ENCODE measurements at places on chromosomes 3 and 15.
A peak's percentile ranks its signal among the peaks of the same experiment; 100 is the strongest.

DNA sequence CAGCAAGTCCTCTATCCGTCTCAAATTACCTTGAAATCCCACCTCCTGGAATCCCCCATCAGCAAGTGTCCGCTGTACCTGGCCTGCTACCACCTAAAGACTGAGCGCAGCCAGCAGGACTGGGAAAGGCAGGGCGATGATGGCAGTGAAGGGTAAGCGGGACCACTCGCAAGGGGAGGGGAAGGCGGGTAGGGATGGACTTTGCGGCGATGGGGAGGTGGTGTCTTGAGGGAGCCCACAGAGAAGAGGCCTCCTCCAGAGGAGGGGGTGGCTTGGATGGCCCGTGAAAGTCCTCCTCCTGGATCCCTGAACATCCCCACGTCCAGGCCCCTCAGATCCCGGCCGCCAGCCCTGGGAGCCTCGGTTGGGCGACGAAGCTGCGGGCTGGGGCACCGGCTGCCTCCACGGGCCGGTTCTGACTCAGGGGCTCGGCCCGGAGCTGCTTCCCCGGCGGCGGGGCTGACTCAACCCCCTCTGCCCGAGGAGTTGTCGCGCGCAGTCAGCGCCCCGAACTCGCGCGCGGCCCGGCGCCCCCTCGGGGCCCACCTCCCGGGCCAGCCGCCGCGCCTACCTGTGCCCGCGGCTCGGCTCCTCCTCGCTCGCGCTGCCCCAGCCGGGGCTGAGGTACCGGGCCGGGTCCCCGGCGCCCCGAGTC lies 512 bp downstream of the LARP6 start:
- peak; percentile 41 for DNase-seq

DNA sequence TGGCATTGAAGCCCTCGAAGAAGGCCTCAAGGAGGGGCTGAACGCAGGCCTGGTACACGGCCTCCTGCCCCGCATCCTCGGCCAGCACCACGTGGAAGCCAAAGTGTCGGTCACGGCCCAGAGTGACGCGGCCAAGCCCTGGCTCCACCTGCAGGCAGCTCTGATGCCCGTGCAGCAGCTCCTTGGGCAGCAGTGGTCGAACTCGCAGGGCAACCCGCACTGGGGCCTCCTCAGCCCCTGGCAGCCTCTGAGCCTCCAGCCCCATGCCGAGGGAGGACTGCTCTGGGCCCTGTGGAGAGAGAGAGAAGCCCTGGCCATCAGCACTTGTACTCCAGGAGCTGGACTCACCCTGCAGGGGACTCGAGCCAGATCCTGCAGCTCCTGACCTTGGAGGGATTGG lies 2.6 kb downstream of the KIF7 start:
- DNase-seq = no peak

GRCh38 chr3:114758831-114759699 lies 388.0 kb downstream of the ZBTB20 start:
- DNase-seq = no peak

DNA sequence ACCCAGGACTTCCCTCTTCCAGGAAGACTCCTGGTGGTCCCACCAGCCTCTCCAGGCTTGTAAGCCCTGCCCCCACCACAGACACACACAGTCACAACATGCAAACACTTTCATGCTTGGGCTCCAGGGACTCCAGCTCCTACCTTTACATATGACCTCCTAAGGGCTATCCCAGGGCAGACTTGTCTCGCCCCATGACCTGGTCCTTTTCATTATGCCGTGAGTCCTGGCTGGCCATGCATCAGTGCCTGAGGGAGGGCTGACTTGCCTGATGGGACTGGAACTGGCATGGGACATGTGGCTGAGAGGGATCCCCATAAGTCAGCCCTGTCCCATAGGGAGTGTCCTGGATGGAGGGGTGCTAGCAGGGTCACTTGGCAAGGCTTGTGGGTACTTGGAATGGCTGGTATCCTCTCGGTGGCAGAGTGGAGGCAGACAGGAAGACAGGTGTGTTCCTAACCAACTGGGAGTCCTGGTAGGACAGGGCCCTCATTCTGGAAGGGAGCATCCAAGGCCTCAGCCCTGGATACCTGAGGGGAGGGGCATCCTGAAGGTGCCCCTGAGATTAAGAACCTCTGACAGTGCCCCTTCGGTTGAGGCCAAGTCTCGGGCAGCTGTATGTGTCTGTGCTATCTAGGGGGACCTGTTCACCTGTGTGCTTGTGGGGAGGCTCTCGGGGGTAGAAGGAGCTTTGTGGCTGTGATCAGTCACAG lies 540 bp upstream of the HHATL start:
- no peak for DNase-seq

DNA sequence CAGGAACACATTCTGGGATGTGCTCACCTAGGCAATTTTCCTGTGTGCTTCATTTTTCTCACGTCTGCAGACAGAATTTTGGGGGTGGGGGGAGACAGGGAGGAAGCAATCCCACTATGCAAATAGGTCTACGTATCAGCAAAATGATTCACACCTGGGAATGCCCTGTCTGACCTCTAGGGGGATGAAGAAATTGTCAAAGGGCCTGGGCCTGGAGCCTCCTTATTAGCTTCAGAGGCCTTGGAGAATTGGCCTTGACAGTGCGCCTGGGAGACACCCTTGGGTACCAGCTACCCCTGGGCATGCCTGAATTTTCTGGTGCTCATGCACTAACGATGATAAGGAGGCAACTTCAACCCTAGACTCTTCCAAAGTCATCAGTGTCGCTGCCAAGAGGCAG lies 207.5 kb downstream of the CADPS start:
- DNase-seq = peak; percentile 52

- DNase-seq = peak; percentile 48
Measured at GRCh38 chr15:73751511-73751898, 1.6 kb downstream of the INSYN1 start.

GRCh38 chr3:198079771-198080520 lies 119.9 kb downstream of the LMLN start:
- DNase-seq = peak; percentile 17

GRCh38 chr3:24048843-24049242 lies 103.8 kb downstream of the NR1D2 start:
- no peak for DNase-seq

- DNase-seq = no peak
Measured at GRCh38 chr3:155637567-155637966, 107.3 kb downstream of the PLCH1 start.

DNA sequence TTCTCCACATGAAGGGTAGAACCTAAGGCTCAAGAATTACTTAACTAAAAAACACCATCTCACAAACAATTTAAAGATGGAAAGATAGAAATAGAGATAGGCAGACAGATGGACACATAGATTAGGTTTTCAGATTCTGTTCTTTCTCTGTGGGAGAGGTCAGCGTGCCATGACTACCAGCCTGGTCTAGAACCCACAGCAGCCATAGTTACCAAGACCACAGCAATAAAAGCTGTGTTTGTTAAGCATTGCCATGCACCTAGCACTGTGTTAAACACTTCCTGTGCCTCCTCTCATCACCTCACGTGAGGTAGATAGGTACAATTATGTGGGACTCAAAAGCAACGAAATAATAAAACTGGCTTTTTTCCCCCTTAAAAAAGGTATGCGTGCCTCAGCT lies 83.1 kb upstream of the TSEN2 start:
- no peak for DNase-seq

DNA sequence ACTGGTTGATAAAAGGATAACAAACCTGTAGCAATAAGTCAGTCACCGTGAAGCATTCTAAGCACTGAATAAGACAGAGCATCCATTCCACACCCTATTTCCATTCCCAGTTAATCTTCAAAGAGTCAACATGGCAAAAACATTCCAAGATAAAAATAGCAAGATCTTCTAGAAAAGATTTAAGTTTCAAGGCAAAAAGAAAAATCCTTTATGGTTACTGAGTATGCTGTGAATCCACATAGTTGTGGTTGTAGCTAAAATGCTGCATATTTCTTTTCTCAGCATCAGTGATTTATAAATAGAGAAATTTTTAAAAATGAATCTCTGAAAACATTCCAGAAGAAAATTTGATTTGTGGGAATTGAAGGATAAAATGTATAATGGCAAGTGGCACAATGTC lies 21.1 kb downstream of the GAP43 start:
- DNase-seq = no peak

GRCh38 chr3:97278506-97278905 lies 464.1 kb downstream of the EPHA6 start:
- DNase-seq = no peak

DNA sequence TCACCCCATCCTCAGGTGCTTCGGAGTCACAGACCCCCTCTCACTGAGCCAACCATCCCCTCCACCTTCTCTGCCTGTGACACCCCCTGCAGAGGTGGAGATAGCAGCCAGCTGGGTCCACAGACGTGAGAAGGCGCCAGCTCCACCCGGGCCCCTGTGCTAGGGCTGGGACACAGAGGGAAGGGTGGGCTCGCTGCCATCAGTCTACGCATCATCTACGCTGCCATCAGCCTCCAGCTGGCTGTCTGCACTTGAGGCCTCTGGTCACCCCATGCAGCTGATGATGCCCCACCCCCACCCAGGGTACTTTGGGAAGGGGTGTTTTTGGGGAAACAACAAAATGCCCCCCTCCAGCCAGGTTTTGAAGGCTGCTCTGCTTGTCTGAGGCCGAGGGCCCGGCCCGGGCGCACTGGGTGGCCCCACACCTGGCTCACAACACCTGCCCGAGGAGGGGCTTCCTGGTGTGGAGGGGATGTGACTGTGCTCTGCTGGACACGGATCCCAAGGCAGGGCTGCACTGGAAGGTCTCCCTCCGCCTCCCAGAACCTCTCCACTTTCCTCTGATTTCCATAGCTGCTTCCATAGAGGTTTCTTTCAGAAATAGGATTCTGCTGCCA lies 163.4 kb upstream of the IQSEC1 start:
- DNase-seq = no peak

- DNase-seq = peak; percentile 37
Measured at GRCh38 chr15:42140383-42141070, 15.9 kb downstream of the PLA2G4F start.

- DNase-seq = no peak
Measured at GRCh38 chr3:18527691-18528090, 102.6 kb upstream of the SATB1 start.

DNA sequence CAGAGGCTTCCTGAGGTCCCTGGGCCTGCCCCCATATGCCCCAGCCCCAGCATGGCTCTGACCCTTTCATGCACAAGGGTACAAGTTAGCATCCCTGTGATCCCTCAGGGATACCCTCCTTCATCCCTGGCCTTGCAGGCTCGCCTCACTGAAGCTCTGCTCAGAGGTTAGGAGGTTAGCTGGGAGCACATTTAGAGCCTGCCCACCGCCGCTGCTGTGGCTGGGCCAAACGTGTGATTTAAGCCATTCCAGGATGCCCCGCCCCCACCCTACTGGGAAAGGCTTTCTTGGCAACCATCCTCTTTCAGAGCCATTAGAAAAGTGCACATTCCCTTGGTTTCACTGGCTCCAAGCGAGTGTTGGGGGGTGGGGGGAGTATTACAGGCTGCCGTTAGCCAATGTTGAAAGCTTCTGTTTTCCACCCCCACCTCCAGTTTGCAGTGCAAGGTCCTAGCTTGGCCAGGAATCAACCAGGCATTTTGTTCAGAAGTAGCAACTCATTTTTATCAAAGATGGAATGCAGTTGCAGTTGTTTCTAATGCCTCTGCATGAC lies 6.3 kb upstream of the HES1 start:
- DNase-seq = no peak

DNA sequence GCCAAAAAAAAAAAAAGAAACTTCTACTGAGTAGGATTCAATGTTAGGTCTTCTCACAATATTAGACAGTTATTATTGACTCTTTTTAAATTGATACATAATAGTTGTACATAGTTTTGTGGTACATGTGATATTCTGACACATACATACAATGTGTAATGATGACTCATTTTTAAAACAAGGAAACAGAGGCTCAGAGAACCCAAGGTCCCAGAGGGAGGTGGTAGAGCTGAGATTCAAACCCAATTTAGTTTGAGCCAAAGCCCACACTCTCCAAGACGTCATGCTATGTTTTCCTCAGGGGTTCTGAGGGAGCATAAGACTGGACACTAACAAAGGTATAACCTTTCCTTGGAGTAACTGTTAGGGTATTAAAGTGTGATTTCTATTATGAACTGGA lies 40.6 kb downstream of the MYO5C start:
- no peak for DNase-seq

DNA sequence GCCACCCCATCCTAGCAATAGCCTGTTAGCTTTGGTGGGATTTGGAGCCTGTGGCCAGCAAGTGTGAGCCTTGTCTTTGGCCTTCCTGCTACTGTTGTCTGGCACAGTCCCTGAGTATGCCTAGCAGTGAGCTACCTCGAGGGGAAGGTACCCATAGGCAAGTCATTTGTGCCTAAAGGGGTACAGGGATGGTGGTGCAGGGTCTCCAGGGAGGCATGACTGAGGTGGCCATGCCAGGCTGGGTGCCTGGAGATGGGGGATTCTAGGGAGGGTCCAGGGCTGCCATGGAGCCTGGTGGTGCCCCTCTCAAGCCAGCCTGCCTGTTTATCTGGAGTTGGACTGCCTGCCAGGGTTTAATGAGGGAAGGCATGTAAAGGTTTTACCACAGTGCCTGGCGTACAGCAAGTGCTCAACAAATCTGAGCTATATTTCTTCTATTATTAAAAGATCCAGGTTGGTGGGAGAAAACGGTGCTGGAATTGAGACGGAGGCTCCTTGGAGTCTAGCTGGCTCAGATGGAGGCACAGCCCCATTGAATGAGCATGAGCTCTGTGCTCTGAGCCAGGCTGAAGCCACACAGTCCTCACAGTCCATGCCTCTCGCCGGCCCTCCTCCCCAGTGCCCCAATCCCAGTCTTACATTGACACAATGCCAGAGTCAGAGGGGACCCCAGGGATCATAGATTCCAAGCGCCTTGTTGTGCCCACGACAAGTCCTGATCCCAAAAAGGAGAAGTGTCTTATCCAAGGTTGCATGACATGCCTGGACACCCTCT lies 76.2 kb downstream of the CORO2B start:
- DNase-seq = peak; percentile 6

DNA sequence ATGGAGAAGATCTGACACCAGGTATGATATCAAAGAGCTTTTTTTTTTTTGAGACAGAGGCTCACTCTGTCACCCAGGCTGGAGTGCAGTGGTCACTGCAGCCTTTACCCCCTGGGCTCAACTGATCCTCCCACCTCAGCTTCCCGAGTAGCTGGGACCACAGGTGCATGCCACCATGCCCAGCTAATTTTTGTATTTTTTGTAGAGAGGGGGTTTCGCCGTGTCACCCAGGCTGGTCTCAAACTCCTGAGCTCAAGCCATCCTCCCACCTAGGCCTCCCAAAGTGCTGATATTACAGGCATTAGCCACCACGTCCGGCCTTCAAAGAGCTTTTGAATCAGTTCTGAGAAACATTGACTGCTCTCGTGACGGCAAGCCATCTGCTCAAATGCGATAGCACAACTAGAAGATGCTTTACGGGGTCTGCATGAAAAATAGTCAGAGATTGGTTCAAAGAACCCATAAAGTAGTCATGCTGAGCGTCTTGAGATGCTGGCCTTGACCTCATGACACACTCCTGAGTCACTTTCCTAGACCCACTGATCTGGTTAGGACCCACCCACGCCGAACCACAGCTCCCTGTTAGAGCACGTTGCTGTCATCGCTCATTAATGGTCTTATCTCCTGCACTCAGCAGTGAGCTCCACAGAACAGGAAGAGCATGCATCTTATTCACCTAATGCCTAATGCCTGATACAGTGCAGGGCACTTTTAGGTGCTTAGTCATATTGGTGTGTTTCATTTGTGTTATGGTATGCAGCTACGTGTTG lies 57.0 kb upstream of the NR2F2 start:
- DNase-seq = no peak

Data from WERI-Rb-1 (cell line).